ENCODE measurements at places on chromosomes 7 and 10. TPM values are rescaled to one million over a fixed set of nuclear protein-coding genes. Genes with fewer than 3 reads are reported as not detected.

DNA sequence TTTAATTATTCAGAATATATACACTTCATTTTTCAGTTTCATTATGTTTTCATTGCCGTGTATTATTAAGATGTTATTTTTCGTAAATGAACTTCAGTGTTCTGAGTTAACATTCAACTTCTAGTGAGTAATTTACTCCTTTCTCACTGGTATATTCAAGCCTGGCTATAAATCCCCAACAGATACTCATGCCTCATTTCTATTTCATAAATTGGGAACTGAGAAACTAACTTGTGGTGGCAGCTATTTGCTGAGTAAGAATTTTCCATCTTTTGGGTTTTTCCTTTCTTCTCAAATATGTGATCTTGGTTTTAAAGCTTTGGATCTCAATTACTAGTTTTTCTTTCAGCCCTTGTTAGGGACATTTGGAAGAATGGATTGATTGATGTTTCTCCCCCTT is 281.1 kb downstream of the CDK14 start:
- H3K27ac ChIP-seq: no peak overlapping the region
- no peaks in the 10 kb centered on the region for H3K27me3 ChIP-seq
- H3K4me3 ChIP-seq: no peak overlapping the region
- no peak for DNase-seq
- H3K36me3 ChIP-seq: no peaks in the 10 kb centered on the region

- no peaks in the 10 kb centered on the region for H3K27me3 ChIP-seq
- no peaks in the 10 kb centered on the region for H3K36me3 ChIP-seq
- H3K27ac ChIP-seq: no peak overlapping the region
- peaks cover 14% of the 10 kb centered on the region for H3K4me1 ChIP-seq
- H3K4me3 ChIP-seq: no peak overlapping the region
- peak; percentile 69 for DNase-seq
Measured at GRCh38 chr7:141649865-141650634, 51.9 kb downstream of the DENND11 start.

- no peak overlapping the region for H3K27ac ChIP-seq
- no peaks in the 10 kb centered on the region for H3K4me1 ChIP-seq
- DNase-seq: no peak
Measured at GRCh38 chr7:66639773-66640172, 11.1 kb downstream of the KCTD7 start.

- no peaks in the 10 kb centered on the region for H3K27me3 ChIP-seq
- H3K4me3 ChIP-seq: no peak overlapping the region
- DNase-seq: no peak
Measured at GRCh38 chr10:22834471-22834870, 93.4 kb upstream of the ARMC3 start.

GRCh38 chr7:42162560-42163325 is 74.3 kb downstream of the GLI3 start:
- DNase-seq: no peak
- no peak overlapping the region for H3K27ac ChIP-seq
- H3K4me3 ChIP-seq: no peak overlapping the region
- H3K4me1 ChIP-seq: no peaks in the 10 kb centered on the region

The MSMB gene
- total RNA-seq: not detected

The MTURN gene
- 34.5 TPM for total RNA-seq

DNA sequence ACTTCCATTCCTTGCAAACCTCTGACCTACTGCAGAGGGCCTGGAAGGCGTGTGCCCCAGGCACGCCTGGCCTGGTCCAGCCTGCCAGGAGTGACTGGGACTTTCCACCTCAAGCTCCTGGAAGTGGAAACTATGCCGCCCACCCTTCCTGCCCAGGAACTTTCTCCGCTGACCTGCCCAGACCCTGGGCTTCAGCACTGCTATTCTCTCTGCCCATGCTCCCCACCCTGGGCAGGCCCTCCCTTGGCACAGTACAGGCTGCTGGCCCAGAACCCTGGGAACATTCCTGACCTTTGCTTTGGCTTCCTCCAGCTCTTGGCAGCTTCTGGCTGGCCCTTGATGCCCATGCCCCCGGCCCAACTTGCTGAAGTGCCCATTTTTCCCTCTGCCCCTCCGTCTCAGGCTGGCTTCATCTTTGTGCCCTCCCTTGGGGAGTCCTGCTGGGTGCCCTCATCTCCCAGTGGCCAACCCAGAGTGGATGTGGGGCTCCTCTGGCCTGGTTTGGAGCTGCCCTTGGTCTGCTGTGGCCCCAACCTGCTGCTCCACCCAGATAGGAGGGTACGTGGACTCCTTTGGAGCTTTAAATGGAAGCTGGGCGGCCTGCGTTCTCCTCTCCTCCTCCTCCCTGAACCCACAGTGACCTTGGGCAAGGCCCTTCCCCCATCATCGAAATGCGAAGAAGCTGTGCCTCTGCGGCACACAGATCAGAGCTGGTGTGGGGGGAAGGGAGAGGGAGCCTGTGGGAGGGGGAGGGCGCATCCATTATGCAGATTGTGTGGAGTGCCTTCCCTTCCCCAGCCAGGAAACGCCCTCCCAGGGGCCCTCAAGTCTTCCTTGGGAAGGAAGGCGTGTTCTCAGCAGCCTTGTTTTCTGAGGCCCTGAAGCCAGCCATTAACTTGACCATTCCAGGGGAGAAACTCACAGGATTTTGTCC is 3.4 kb downstream of the MMRN2 start:
- no peaks in the 10 kb centered on the region for H3K36me3 ChIP-seq
- DNase-seq: no peak
- no peaks in the 10 kb centered on the region for H3K27me3 ChIP-seq
- H3K27ac ChIP-seq: peak overlapping the region; percentile 34
- H3K4me1 ChIP-seq: peaks cover 9% of the 10 kb centered on the region

DNA sequence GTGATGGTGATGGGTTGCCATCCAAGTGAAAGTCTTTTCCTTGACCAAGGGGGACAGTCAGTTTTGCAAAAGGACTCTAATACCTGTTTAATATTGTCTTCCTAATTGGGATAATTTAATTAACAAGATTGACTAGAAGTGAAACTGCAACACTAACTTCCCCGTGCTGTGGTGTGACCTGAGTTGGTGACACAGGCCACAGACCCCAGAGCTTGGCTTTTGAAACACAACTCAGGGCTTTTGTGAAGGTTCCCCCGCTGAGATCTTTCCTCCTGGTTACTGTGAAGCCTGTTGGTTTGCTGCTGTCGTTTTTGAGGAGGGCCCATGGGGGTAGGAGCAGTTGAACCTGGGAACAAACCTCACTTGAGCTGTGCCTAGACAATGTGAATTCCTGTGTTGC is 6.9 kb downstream of the PPIF start:
- no peaks in the 10 kb centered on the region for H3K27me3 ChIP-seq
- H3K36me3 ChIP-seq: peaks cover 27% of the 10 kb centered on the region
- DNase-seq: no peak

The ASIC3 gene
- 1.3 TPM for total RNA-seq

The CHST15 gene
- 21.5 TPM for total RNA-seq

The BICC1 gene
- total RNA-seq: 42.0 TPM

GRCh38 chr10:96973809-96974747 is 142.0 kb downstream of the LCOR start:
- H3K4me3 ChIP-seq: no peak overlapping the region
- no peaks in the 10 kb centered on the region for H3K4me1 ChIP-seq
- no peaks in the 10 kb centered on the region for H3K27me3 ChIP-seq
- no peak overlapping the region for H3K27ac ChIP-seq

The HIPK2 gene
- 26.4 TPM for total RNA-seq

GRCh38 chr7:106604971-106605370 is 56.0 kb downstream of the CCDC71L start:
- H3K4me3 ChIP-seq: no peak overlapping the region
- H3K27ac ChIP-seq: no peak overlapping the region
- no peaks in the 10 kb centered on the region for H3K27me3 ChIP-seq
- no peak for DNase-seq

GRCh38 chr10:100625816-100626215 is 90.1 kb downstream of the HIF1AN start:
- H3K27ac ChIP-seq: no peak overlapping the region
- H3K36me3 ChIP-seq: no peaks in the 10 kb centered on the region
- DNase-seq: no peak
- no peak overlapping the region for H3K4me3 ChIP-seq
- no peaks in the 10 kb centered on the region for H3K27me3 ChIP-seq

The MRC1 gene
- 10.2 TPM for total RNA-seq

DNA sequence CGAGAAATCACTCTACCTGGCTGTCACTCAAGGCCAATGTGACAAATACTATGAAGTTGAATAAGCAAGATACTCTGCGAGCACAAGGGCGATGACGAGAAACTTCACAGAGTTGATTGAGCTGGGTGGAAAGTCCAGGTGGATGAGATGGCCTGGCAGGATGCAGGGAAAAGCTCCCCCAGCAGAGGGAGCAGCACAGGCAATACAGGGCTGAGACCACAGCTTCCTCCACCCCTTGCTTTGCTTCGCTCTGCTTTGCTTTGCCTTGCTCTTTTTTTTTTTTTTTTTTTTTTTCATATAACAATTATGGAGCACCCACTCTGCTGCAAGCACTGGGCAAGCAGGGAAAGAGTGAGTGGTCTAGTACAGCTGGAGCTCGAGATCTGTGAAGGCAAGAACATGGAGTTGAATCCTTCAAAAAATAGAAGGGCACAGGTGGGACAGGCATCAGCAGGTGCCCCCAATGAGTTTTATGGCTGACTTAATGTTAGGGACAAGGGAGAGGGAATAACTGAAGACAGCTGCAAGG is 88.3 kb downstream of the CABCOCO1 start:
- DNase-seq: peak; percentile 84
- H3K27ac ChIP-seq: no peak overlapping the region
- peaks cover 28% of the 10 kb centered on the region for H3K4me1 ChIP-seq
- no peaks in the 10 kb centered on the region for H3K27me3 ChIP-seq

DNA sequence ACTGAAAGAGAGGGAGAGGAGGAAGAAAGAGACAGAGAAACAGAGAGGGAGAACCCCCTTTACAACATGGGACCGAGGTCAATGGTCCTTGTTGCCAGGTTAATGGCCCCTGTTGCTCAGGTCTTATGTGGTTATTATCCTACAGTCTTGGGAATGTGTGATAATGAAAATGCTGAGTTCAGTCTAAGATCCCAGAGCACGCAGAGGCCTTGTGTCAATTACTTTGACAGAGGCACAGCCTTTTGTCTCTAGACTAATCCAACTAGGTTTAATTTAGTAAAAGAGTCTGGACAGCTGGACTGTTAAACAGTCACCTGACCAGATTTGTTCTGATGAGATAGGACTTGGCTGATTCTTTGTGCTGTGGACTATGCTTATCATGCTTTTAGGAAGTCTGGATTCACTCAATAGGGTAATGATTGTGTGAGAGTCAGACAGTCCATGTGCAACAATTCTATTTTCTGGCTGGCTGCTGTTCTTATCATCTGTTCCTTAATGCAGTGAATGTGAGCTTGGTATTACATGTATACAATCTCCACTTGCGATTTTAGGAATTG is 157.4 kb upstream of the MAGI2 start:
- H3K27me3 ChIP-seq: no peaks in the 10 kb centered on the region
- no peak overlapping the region for H3K27ac ChIP-seq
- H3K36me3 ChIP-seq: no peaks in the 10 kb centered on the region
- H3K4me1 ChIP-seq: no peaks in the 10 kb centered on the region

DNA sequence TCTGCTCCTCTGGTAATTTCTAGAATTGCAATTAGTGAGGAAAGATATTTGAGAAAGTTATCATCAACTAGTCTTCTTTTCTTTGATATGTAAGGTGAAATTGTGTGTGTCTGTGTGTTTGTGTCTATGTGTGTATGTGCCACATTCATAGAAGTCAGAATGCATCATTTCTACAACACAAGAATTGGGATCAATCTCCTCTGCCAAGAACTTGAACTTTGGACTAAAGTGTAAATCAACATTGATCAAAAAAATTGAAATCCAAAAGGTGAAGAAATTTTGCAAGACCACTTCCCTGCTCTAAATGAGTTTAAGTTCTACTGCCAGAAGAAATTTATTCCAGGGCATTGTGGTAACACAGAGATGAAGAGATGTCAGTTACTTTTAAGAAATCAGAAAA is 1072.8 kb downstream of the GRM8 start:
- no peak for DNase-seq
- no peaks in the 10 kb centered on the region for H3K4me1 ChIP-seq
- no peak overlapping the region for H3K27ac ChIP-seq

DNA sequence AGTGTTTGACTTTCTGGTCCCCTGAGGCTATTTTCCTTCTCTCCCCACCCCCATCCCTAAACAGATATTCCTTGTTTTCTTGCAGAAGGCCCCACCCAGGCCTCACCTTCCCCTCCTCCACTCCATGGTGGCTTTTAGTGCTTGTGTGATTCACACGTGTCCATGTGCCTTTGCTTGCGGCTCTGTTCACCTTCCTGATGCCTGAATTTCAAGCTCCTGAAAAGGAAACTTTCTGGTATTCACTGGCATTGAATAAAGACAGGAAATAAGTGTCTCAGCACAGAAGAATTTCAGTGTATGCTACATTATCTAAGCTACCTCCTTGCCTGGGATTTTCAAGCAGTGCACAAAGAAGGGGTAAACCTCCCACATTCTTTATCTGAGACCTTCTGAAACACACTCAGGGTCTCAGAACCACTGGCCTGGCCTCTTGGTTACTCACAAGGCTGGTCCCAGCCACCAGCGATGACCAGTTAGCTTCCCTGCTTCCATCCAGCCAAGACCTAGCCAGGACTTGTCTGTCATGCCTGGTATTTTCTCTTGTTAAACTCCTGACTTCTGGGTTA is 17.2 kb upstream of the UBE2H start:
- DNase-seq: no peak
- no peak overlapping the region for H3K27ac ChIP-seq
- no peaks in the 10 kb centered on the region for H3K27me3 ChIP-seq

DNA sequence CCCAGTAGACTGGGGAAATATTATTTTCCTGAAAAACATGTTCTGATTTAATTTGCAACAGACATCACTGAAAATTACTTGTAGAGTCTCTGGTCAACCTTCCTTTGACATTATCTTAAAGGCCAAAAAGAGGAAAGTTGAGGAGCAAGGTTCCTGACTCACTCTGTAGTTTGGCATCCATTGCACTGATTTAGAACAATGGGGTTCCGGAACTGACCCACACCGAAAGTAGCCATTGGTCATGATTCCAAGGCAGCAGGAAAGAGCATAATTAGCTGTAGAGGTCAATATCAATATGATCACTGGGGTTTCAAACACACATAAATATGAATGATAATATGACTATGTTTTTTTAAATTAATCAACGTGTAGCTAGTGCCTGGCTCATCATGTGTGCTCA is 65.8 kb downstream of the DNMBP start:
- DNase-seq: no peak
- H3K4me3 ChIP-seq: no peak overlapping the region
- no peaks in the 10 kb centered on the region for H3K27me3 ChIP-seq

DNA sequence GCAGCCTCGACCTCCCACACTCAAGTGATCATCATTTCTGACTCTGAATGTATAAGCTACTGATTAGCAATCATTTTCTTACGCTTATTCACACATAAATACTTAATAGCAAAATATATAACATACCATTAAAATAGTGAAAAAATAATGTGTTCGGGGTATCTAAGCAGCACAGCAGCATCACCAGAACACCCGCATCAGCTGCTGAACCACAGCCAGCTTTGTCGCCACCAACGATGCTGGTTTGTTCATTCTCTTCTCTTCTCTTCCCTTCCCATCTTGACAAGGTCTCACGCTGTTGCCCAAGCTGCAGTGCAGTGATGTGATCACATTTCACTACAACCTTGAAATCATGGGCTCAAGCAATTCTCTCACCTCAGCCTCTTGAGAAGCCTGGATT is 425.1 kb upstream of the LRGUK start:
- no peaks in the 10 kb centered on the region for H3K27me3 ChIP-seq
- no peaks in the 10 kb centered on the region for H3K36me3 ChIP-seq
- no peak for DNase-seq
- H3K27ac ChIP-seq: no peak overlapping the region
- H3K4me3 ChIP-seq: no peak overlapping the region
- peaks cover 13% of the 10 kb centered on the region for H3K4me1 ChIP-seq

GRCh38 chr10:74328388-74328787 is 177.4 kb downstream of the ADK start:
- no peak overlapping the region for H3K4me3 ChIP-seq
- H3K27ac ChIP-seq: no peak overlapping the region
- no peaks in the 10 kb centered on the region for H3K27me3 ChIP-seq
- no peaks in the 10 kb centered on the region for H3K36me3 ChIP-seq
- DNase-seq: no peak

Measured in body of pancreas (tissue), 4 donors.